ENCODE measurements at places on chromosomes 16 and 17.

DNA sequence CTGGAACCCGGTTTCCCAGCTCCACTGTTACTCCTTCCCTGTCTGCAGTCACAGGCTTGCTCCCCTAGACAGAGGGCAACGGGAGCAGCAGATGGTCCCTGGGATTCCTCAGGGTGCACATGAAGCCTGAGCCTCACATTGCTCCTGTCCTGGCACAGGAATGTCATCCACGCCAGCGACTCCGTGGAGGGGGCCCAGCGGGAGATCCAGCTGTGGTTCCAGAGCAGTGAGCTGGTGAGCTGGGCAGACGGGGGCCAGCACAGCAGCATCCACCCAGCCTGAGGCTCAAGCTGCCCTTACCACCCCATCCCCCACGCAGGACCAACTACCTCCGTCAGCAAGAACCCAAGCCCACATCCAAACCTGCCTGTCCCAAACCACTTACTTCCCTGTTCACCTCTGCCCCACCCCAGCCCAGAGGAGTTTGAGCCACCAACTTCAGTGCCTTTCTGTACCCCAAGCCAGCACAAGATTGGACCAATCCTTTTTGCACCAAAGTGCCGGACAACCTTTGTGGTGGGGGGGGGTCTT lies 1.6 kb upstream of the DECR2 start:
- DNase-seq = no peak

DNA sequence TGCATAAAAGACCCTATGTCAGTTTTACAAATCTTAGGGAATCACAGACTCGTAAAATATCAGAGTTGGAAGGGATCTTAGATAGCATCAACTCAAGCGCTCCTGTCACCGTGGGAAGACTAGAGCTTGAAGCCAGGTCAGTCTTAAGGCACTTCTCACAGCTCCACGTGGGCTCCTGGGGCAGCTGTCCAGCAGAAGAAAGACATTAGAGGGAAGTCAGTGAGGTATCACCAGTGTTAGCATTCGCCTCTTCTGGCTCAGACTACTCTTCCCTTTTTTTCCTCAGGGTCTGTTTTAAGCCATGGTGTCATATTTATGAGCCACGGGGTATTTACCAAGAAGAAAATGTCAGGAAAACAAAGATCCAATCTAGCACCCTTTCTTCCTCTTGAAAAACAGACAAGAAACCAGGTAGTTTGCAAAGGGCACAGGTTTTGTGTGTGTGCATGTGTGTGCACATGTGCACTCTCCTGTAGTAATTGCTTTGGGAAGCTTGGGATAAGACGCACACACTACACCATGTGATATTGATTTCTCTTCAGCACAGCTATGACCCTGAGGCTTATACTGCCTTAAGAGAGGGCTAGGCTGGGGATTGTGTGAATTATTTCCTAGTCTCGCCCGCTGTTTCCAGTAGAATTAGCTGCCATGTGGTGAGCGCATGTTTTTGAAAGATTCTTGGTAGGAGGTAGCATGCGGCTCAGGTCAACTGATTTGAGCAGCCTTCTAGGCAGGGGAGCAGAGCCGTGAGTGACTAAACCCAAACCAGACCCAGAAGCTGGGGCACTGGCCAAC lies 61.0 kb upstream of the ELAC2 start:
- no peak for DNase-seq

DNA sequence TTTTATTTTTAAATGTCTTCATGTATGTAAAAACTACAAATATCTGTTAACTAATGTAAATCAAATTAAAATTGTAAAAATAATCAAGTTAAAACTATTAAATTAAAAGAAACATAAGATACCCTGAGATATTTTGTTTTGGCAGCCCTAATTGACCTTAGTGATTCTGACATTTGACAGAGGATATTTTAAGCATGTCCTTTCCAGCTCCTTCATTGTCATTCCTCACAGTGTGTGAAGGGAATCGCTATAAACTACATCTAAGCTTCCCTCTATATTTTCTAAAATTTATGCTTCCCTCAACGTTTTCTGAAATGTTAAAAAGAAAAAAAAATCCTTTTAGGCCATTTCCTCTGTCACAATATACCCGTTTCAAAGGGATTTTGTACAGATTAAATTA lies 20.2 kb downstream of the CEP112 start:
- DNase-seq = no peak

DNA sequence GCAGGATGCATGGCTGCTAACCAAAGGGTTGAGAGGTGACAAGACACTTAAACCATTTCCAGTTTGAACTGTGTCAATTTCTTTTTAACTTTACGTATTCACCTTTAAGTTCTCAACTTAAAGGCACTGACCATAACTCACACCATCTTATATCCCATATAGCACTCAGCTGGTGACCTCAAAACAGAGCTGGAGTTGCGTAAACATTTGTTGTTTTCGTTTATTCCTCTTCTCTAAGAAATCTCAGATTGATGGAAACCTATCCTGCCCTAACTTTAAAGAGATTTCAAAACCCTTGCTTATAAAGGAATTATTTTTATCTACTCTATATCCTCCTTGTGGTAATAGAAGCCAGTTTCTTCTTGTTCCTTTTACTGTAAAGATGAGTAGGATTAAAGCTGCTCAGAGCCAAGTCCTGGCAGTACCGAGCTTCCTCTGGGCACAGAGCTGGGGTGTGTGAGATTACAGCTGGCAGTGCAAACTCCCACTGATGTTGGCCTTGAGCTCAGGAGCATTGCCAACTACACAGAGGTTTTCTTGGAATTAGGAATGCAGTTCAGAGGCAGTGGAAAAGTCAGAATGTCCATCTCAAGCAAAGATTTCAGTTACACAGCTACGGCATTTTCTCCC lies 1.3 kb downstream of the KCTD2 start:
- DNase-seq = no peak

- no peak for DNase-seq
Measured at GRCh38 chr17:55284001-55284884, 19.5 kb downstream of the HLF start.

DNA sequence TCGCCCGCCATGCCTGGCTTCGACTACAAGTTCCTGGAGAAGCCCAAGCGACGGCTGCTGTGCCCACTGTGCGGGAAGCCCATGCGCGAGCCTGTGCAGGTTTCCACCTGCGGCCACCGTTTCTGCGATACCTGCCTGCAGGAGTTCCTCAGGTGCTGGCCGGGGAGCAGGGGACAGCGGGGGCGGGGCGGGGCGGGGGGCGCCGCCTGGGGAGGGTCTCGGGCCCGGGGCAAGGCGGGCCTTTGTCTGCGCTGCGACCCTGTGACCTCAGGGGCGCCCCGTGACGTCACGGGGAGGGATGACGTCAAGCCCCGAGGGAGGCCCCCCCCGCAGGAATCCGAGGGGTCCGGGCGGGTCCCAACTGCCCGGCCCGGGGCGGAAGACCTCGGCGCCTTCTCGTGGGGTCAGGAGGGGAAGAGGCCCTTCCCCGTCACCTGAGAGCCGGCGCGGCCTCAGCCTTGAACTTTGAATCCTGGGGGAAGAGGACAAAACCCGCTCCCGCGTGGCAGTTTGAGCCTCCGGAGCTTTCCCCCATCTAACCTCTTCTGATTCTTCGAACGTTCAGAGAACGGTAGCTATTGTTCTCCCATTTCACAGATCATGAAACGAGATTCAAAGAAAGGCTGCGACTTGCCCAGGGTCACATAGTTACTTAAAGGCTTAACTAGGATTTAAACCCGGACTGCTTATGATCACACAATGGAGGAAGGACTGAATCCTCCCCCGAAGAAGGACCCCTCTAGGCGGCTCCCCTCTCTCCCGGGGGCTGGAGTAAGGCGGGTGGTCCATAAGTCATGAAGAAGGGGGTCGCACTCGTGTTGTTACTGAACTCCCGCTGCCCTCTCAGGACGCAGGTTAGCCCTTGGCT lies 527 bp downstream of the TRAF4 start:
- DNase-seq = peak; percentile 65

DNA sequence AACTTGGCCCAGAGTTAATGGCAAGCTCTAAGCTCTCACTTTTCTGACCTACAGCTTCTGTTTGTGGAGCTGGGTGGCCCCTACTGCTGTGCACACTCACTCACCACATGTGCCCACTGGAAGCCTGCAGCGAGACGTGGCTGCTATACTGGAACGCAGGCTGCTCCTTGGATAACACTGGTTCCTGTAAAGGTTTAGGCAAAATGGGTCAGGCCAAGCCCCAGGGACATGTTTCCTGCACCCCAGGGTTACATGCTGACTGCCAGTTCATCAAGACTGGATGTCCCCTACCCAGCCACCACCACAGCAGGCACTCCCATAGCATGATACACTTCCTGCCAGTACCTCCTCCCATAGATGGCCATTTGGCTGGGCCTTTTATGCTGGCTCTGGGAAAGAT lies 8.3 kb downstream of the POLDIP2 start:
- DNase-seq = no peak

GRCh38 chr16:65895906-65896305 lies 470.6 kb upstream of the CDH5 start:
- no peak for DNase-seq

All from muscle of arm (tissue), 14 donors.